Esophagus muscularis mucosa (tissue), 4 donors: ENCODE measurements at places on chromosomes 1 and 21. TPM values are rescaled to one million over a fixed set of nuclear protein-coding genes. Genes with fewer than 3 reads are reported as not detected.

Gene FAM72B
- total RNA-seq: 0.19 TPM

Gene OPRD1
- 0.13 TPM for total RNA-seq

DNA sequence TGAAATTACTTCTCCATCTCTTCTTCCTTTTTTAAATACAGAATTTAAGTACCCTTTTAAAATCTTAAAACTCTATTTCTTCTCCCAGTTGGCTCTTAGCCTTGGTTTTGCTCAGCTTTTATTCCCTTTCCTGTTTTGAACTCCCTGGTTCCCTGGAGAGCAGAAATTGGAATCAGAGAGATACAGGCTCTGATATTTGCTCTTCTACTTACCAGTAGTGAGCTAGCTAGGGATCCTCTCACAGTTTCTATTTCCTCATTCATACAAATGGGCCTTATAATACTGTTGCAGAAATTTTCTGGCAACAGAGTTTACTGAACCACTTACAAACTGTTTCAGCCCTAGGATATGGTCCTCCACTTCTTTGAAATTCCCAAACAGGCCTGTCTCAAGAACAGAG lies 606.3 kb downstream of the NUF2 start:
- no peak overlapping the region for H3K4me3 ChIP-seq
- peaks cover 4% of the 10 kb centered on the region for H3K4me1 ChIP-seq
- no peak overlapping the region for H3K27ac ChIP-seq
- DNase-seq: no peak
- no peaks in the 10 kb centered on the region for H3K36me3 ChIP-seq

GRCh38 chr1:223621312-223621734 lies 44.2 kb downstream of the CAPN8 start:
- no peaks in the 10 kb centered on the region for H3K36me3 ChIP-seq
- DNase-seq: no peak
- no peak overlapping the region for H3K27ac ChIP-seq
- no peaks in the 10 kb centered on the region for H3K4me1 ChIP-seq
- H3K4me3 ChIP-seq: no peak overlapping the region
